ENCODE measurements at places on chromosomes 13 and 19.

DNA sequence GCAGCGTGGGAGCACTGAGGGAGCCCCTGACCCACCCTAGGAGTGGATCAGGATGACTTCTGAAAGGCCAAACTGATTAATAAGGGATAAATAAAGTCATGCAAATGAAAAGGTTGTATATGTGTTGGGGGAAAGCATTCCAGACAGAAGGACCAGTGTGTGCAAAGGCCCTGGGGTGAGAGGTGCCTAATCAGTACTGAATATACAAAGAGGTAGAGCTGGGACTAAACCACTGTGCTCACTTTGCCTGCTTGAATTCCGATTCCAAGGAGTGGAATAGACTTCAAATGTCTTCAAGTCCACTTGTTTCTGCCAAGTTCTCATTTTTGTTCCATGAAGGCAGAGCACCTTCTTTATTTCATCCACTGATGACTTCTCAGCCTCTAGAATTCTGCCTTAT lies 32.6 kb upstream of the ADGRE1 start:
- DNase-seq, result no peak

DNA sequence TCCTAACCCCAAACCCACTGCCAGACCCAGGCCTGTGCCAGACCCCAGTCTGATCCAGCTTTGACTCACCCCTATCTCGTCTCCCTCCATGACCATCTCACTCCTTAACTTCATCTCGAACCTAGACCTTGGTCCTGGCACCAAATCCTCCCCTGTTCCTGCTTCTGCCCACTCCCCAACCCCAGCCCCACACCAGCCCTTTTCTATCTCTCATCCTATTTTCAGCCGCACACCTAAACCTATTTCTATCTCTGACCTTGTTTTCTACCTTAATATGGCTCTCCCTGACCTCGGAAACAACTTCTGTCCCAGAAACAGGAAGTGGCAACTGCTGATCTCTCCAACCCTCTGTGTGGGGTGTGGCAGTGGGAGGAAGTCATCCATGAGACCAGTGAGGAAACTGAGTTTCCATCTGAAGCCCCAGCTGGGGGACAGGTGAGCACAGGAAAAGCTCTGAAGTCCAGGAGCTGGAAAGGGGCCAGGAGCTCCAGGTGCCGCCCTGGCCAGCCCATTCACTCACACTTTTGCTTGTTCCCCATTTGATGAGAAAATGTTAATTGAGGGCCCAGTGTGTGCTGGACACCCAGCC lies 13.7 kb downstream of the PTH2 start:
- no peak for DNase-seq

DNA sequence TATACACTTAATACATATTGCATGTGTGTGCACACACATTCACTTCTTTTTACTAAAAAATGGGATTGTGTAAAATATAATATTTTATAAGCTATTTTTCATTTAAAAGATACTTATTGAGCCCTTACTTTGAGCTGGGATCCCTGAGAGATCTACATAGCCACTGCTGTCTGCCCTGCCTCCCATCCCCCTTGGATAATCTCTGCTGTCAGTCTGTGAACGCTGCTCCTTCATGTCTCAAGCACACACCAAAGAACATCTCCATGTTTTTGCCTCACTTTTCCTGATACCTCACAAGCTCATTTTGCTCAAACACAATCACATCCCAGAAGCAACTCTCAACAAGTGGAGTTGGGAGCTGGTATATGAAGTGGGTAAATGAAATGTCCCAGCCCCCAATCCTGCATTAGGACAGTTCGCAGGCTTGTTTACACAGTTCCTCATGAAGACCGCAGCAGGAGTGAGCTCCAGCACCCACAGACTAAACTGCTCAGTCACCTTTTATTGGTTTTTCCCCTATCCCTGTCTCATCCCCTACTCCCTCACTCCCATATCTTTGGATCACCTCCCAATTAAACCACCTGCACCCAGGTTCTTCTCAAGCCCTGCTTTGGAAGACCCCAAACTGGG lies 108.3 kb upstream of the FRY start:
- no peak for DNase-seq

DNA sequence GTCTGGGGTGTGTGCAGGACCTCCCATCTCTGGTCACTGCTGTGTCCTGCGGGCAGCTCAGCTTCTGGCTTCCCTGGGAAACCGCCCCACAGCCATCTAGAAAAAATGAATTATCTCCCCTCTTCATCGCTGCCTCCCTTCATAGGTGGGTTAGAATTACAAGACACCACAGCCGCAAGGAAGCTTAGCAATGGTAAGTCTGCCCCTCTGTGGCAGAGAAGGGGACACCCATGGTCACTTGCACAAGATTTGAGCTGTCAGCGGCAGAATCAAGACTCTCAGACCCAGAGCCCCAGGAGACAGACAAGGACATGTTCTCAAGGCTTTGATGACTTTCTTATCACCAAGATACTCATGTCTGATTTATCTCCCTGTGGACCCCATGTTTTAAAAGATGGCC lies 110.8 kb upstream of the PABPC3 start:
- DNase-seq, result no peak

DNA sequence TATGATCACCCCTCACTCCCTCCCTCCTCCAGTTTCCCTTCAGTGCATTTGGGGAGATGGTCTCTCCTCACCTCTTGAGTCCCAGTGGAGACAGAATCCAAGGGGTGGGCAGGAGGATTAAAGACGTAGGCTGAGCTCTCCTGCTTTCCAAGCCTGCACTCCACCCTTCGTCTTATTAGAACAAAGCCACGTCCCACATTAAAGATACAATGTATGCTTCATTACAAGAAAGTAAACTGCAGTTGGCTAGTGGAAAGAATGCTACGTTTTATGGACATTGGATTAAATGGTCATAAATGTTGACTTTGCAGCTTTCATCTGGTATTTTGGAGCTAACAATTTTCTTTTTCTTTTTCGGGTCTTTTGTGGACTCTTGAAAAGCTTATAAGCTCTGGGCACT lies 1.5 kb upstream of the KLK11 start:
- no peak for DNase-seq

DNA sequence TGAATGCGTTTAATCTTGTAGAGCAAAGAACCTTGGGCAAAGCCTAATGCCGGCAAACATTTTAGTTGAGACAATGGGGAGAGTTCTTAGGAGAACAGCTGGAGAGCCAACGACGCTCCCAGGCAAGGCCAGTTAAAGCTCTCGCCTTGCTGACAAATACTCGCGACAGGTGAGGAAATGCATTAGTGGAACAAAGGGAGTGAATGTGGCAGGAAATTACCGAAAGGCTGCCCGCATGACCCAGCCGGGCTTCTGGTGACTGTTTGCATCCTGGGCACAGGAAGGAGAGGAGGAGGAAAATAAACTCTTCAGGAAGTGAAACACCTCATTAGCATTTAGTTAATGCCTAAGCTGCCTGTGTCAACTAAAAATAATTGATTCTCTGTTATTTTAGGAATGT lies 74.6 kb downstream of the SHISA2 start:
- no peak for DNase-seq

DNA sequence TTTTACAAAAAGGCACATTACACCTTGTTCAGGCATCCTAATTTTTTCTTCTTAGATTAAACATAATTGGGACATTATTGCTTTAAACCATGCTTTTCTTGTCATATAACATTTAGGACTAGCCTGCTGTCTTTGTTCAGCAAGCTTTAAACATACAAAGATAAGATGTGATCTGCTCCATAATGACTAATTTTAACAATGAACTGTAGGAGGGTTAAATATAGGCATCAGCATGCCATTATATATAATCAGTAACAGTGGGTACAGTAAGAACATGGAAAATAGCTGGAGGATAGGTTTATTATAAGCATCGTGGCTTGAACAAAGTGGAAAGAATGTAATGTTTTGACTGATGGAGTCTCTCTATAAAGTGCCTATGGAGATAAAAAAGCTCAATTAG lies 661.7 kb downstream of the SLITRK6 start:
- no peak for DNase-seq

GRCh38 chr13:28297341-28297740 lies 159.0 kb downstream of the PAN3 start:
- DNase-seq, result no peak

GRCh38 chr13:50396001-50396400 lies 380.8 kb downstream of the KCNRG start:
- DNase-seq, result no peak

GRCh38 chr13:31167490-31167889 lies 5.8 kb upstream of the HSPH1 start:
- DNase-seq, result no peak

DNA sequence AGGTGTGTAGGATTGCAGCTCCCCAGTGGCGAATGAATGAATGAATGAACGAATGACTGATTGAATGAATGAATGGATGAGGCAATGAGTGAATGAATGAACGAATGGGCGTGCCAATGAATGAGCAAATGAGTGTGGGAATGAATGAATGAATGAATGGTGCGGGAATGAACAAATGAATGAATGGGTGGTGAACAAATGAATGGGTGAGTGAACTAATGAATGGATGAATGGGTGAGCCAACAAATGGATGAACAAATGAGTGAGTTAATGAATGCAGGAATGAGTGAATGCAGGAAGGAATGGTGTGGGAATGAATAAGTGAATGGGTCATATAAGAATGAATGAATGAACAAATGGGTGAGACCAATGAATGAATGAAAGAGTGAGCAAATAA lies 14.7 kb downstream of the ANKRD24 start:
- DNase-seq, result no peak

DNA sequence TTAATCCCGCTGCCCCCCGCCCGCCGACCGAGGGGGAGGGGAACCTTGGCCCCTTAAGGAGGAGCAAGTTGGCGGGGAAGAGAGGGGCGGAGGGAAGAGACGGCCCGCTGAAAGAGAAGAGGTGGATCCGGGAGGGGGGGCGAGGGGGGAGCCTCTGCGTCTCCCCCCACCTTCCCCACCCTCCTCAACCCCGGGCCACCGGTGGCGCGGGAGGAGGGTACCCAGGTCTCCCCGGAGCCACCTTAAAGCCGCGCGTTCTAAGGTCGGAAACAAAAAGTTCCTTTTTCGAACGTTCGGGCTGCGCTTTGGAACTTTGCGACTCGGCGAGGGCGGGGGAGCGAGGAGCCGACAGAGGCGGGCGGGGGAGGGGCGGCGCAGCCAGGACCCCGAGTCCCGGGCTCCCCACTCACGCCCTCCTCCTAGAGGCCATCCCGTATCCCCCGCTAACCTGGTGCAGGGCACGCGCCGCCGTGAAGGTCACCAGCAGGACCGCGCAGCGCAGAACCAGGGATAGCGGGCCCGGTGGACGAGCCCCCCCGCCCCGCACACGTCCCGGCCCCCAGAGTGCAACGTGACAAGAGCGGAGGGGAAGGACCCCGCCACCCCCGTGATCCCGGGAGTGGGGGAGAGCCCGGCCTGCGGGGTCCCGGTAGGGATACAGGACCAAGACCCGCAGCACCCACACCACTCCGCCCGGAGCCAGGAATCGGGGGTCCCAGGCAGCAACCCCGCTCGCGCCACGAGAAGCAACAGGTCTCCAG lies 659 bp downstream of the ERF start:
- DNase-seq, result peak; percentile 76

GRCh38 chr13:97883396-97883795 lies 70.1 kb upstream of the IPO5 start:
- no peak for DNase-seq

DNA sequence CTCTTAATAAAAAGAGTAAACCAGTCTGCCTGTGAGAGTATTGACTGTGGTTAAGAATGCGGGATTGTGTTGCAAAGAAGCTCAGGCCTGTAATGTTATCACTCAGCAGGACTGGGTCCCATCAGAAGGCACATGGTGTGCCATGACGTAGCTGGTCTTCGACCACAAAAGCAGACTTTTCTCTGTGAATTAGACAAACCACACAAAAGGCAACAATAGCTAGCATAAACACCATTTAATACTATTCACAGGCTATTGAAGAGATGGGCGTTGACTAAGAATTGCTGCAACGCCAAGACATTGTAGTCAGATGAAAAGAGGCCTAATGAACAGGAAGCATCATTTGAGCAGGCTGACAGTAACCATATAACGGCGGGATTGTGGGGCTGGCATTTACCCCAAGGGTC lies 235.6 kb upstream of the SOX21 start:
- DNase-seq, result no peak

DNA sequence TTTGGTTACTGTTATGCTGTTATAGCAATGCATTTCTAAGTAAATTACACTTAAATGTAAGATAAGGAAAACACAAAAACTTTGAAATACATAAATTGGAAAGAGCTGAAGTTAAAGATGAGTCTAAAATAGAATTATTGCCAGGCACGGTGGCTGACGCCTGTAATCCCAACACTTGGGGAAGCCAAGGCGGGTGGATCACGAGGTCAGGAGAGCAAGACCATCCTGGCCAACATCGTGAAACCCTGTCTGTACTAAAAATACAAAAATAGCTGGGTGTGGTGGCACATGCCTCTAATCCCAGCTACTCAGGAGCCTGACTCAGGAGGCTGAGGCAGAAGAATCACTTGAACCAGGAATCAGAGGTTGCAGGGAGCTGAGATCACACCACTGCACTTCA lies 905.4 kb upstream of the GPC6 start:
- no peak for DNase-seq

GRCh38 chr19:16628984-16629691 lies 1.1 kb upstream of the MED26 start:
- DNase-seq, result no peak

DNA sequence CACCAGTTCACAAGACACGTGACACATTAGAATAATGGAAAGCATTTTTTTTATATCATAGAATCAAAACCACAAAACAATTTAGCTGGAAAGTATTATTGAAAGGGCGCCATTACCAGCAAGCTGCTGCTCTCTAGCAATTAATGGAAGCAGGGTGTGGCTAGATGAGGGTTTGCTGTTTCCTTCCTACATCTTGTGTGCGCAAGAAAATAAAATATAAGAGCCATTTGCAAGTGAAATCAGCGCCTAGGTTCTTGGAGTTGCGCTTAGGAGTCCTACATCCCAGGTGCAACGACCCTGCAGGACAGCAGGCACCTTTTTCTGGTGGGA lies 140.9 kb downstream of the ZNF536 start:
- no peak for DNase-seq

- no peak for DNase-seq
Observed at GRCh38 chr13:38784036-38784880, 97.4 kb downstream of the FREM2 start.

DNA sequence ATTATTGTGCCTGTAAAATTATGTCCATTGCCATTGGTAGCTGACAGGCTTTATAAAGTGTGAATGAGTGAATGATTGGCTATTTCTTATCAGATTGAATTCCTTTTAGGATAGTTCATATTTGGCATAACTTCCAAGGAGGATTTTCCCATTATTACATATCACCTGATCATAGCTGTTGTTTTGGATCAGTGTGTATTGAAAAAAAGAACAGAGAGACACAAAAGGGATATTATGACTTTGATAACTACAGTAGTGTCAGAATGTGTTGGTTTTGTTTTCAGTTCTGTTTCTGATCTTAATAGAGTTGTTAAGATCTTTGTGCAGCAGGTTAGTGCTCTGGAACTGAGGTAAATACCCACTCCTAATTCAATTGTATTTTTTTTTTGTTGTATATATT lies 103.8 kb downstream of the LRCH1 start:
- DNase-seq, result no peak

DNA sequence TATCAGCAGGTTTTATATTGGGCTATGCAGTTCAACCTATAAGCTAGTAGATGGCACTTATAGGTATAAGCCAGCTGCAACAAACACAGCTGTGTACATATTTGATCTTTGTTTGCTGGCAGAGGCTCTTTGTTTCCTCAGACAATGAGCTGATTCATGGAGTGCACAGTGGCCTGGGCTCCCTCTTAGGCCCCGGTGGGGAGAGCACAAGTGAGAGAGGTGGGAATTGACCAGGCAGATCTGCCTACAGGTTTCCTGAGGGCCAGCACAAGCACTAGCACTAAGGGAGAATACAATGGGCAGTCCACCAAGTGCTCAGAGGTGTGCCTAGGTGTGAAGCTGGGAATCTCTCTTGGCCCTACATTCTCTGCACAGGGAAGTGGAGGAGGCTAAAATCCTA lies 1390.7 kb downstream of the SLITRK5 start:
- DNase-seq, result no peak

- no peak for DNase-seq
Observed at GRCh38 chr19:51824281-51825005, 29.5 kb downstream of the FPR3 start.

Measured in C1 segment of cervical spinal cord (tissue), 14 donors.